NK-92 treated with Interleukin-12 subunit alpha and Interleukin-12 subunit beta, amount 100 ng/mL, for 24 hours (cell line): ENCODE measurements at places on chromosomes 7 and 10.

- DNase-seq: no peak
Observed at GRCh38 chr7:71784781-71785180, 627.4 kb downstream of the CALN1 start.

- DNase-seq: no peak
Observed at GRCh38 chr7:74598558-74598957, 59.0 kb upstream of the GTF2I start.

DNA sequence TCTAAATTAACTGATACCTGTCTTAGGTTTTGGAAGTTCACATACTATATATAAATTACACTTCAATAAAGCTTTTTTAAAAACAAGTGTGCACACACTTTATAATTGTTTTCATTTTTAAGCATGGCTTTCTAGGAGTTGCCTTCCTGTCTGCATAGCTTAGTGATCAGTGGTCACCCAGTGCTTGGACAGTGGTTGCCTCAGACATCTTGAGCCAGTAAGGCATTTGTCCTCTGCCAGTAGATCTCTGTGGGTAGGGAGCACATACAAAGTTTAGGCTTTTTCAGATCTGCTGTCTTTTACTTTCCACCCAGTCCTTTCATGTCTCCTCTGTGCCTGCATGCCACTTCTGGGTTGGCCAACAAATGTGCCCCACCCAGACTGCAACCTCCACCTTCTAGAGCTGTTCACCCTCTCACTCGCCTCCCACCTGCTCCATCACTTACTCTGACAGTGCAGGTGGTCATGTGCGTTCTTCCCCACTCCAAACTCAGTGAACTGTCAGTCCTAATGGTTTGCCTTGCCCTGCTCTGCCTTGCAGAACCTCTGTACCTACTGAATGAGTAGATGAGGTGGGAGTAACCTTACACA is 31.7 kb downstream of the TPST1 start:
- no peak for DNase-seq

GRCh38 chr10:59926086-59926485 is 19.7 kb upstream of the CCDC6 start:
- DNase-seq: no peak

DNA sequence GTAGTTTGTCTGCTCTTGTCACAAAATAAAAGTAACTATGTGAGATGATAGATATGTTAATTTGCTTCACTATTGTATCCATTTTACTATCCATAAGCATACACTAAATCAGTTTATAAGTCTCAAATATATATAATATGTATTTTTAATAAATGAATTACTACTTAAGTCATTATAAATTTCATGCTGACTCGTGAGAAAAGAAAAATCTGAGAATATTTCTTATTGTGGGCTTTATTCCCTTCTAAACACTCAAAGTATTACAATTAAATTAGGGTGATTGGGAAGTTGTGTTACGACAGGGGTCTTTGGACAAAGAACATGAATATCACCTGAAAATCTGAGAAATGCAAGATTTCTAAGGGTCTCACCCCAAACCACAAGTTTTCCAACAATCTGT is 48.7 kb upstream of the RELN start:
- DNase-seq: no peak

DNA sequence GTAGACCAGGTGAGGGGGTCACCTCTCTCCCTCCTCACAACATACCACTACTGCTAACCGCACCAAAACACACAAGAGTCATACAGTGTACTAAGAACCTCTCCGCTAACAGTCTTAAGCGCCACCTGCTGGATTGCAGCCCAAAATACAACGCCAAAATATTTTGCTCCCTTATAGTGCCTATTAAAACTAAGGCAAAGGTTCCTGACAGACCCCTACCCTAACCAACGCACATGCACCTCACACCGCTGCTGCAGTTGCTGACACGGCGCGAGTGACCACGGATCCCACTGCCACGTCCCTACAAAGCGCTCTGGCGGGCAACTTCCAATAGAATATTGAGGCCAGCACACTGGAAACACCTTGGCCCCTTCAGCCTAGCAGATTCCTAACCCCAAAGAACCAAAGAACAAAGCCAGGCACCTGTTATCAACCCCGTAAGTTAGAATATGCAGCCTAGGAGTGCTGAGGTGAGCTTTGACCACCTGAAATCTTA is 563.6 kb upstream of the SEMA3D start:
- peak; percentile 41 for DNase-seq

- DNase-seq: no peak
Observed at GRCh38 chr10:49178489-49179471, 9.4 kb downstream of the TMEM273 start.
